ENCODE measurements at places on chromosomes 6 and 20.

DNA sequence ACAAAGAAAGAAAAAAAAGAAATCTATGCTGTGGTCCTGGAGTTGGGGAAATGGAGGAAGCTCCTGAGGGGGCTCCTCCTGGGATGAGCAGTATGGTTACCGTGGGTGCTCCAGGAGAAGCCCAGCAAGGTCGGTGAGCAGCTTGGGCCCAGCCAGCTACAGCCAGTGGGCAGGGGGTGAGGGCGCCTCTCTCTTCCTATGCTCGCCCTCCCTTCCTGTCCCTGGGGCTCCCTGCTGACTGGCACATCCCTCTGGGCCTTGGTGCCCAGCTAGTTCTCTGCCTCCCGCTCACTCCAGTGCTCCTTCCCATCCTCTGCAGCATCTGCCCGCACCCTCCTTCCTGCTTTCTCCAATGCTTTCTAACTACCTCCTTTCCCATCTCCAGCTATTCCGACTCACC, 16.6 kb downstream of the CD40 start:
- no peak for DNase-seq

- DNase-seq = no peak
Observed at GRCh38 chr6:6795393-6795792, 206.9 kb downstream of the LY86 start.

DNA sequence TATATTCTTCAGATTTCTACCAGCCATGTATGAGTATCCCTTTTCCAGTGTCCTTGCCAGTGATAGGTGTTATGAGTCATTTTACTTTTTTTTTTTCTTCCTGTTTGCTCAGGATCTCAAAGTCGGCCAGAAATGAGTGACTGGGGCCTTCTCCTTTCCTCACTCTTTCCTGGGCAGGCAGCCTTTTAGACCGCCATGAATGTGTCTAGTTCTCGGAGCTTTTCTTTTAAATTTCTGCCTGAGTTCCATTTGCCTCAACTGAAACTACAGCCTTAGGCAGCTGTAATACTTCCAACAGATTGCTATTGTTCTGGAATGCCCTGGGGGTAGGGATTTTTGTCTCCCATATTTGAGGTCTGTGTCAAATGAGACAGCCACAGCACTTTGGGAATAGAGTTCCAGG, 83.7 kb downstream of the STXBP5 start:
- DNase-seq = peak; percentile 80

DNA sequence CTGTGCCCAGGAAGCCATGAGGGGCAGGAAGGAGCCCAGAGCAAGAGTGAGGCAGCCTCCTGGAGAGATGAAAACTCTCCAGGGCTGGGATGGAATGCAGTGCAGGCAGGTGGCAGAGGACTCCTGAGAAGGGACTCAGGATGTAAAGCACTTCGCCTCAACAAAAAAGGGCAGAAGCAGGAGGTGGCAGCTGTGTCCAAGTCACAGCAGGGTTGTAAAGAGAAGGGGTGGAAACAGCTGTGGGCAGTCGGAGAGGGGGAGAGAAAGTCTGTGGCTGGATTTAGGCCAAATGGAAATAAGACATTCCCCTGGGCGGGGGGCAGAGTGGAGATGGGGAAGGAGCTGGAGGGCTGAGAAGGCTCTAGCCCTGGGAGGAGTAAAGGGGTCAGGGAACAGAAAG, 34.9 kb downstream of the CYP21A2 start:
- DNase-seq = no peak

- DNase-seq = no peak
Observed at GRCh38 chr6:37426945-37427510, 6.0 kb upstream of the CMTR1 start.

GRCh38 chr20:1173698-1174097, 11.1 kb downstream of the TMEM74B start:
- DNase-seq = no peak

- DNase-seq = peak; percentile 25
Observed at GRCh38 chr6:117265410-117266256, at the start of gene VGLL2. TSS of gene VGLL2 (plus strand) at chr6:117265558. CDS start at chr6:117265764, 206 bp downstream.

DNA sequence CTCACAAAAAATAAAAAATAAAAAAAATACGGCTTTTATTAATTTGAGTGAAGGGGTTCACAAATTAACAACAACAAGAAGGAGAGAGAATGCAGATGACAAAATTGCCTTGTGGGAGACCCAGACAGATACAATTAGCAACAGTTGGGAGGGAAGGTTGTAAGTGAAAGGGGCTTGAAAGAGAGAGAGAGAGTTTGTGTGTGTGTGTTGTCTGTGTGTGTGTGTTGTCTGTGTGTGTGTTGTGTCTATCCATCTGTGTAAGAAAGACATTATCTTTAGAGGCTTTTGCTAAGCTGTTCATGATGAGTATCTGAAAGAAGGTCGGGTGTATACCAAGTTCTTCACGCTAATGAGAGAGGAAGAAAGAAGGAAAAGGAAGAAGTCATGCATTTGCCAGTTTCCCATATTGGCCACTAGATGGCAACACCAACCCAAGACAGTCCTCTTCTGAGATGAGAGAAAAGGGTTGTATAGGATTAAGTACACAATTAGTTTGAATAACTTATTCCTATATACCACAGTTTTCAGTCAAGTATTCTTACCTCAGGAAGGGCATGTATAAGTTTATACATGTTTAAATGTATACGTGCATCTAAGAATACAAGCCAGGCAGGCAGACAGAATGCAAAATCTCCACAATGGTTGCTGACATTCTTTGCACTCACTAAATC, 63.7 kb upstream of the CD2AP start:
- DNase-seq = peak; percentile 82

GRCh38 chr20:55530763-55531162, 474.6 kb downstream of the CBLN4 start:
- no peak for DNase-seq

DNA sequence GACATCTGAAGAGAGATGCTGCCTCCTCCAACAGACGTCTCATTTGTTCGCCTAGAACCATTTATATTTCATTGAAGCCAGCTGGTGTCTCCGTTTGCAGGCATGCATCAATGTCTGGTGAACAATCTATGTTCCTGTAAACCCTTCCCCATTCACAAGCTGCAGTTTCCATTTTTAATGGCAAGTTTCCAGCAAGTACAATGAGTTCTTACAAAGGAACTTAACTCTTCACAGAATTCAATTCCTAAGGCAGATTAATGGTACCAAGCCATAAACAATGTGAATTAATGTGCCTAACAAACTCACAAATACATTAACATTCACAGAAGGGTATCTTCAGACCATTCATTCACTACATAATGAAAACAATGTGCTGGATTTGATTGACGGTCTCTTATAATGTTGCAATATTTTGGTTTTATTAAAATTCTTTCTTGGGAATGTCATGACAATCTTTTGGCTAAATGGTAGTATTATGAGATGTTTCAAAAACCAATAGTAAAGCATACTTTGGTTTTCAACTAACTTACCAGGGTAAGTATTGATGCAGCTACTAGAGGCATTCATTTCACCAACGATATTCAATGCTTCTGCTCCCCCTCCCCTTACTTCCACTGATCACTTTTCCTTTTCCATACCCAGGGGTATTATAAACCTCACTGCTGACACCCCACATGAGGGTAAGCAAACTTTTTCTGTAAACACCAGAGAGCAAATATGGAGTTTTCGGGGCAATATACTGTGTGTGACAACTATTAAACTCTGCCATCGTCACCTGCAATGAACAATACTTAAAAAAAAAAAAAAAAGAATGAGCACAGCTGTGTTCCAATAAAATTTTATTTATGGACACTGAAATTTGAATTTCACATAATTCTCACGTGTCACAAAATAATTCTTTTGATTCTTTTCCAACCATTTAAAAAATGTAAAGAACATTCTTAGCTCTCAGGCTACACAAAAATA, 4.2 kb downstream of the AKIRIN2 start:
- DNase-seq = peak; percentile 92

GRCh38 chr6:107192830-107193229, 77.5 kb upstream of the BEND3 start:
- DNase-seq = no peak

- DNase-seq = no peak
Observed at GRCh38 chr6:38584731-38585130, 55.0 kb downstream of the BTBD9 start.

- no peak for DNase-seq
Observed at GRCh38 chr6:92377137-92377536, 1042.2 kb downstream of the EPHA7 start.

GRCh38 chr6:104855507-104855906, 4.2 kb downstream of the HACE1 start:
- DNase-seq = peak; percentile 54

DNA sequence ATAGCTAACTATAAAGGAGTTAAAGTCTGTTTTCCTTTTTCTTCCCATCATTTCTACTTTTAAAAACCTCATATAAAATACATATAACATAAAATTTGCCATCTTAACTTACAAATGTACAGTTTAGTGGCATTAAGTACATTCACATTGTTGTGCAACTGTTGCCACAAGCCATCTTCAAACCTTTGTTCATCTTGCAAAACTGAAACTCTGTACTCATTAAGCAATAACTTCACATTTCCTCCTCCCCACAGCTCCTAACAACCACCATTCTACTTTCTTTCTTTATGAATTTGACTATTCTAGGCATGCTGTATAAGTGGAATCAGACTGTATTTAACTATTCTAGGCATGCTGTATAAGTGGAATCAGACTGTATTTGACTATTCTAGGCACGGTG, 4.5 kb downstream of the CCDC170 start:
- DNase-seq = peak; percentile 43

- peak; percentile 53 for DNase-seq
Observed at GRCh38 chr20:34262488-34263288, 21.5 kb downstream of the ASIP start.

DNA sequence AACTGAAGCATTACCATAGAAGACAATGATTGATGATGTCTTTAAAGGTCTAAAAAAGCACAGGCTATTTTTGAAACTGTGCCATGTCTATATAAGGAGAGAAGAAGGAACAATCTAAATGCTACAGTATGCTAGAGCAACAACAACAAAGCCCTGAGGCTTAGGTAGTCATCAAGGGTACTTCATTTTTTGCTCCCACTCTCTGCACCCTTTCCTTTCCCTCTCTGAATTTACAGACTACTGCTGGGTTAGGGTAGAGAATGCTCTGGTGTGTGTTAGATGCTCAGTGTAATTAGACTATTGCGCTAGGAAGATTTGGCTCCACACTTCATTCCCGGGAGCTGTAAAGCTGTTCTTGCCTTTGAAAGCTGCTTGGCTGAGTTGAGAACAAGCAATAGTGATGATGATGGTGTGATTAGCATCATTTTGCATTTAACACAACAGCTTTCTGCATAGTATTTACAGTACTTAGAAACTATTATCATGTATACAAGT, 1262.5 kb upstream of the CITED2 start:
- no peak for DNase-seq

- no peak for DNase-seq
Observed at GRCh38 chr20:61621035-61621730, 369.1 kb downstream of the CDH4 start.

GRCh38 chr6:42374018-42374669, 77.6 kb downstream of the TRERF1 start:
- DNase-seq = no peak

- peak; percentile 54 for DNase-seq
Observed at GRCh38 chr6:11033825-11034224, 10.3 kb downstream of the ELOVL2 start.

DNA sequence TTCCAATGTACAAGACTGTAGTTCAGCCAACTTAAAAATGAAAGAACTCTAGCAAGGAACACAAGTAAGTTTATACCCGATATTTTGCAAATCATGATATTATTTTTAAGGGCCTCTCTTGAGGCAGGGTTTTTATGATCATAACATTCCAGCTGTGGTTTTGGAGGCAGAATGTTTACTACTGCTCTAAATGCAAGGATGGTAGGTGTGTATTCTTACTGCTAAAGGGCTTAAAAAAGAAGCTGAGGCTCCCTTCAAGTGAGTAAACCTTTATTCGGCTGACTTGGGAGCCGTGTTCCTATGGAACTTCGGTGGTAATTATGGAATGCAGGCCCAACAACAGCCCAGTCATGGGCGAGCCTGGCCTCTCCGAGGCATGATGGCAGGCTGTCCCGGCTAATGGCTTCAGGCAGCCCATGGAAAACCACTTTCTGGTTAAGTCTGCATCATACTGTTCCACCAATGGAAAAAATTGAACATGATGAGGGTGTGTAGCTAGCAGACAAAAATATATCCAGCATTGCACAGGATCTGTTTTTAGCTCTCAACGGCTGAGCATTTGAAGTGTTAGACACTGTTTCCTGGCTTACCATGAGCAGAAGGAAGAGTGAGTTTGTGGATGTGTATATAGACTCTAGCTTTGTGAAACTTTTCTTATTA, 111.5 kb downstream of the TIAM2 start:
- DNase-seq = no peak

DNA sequence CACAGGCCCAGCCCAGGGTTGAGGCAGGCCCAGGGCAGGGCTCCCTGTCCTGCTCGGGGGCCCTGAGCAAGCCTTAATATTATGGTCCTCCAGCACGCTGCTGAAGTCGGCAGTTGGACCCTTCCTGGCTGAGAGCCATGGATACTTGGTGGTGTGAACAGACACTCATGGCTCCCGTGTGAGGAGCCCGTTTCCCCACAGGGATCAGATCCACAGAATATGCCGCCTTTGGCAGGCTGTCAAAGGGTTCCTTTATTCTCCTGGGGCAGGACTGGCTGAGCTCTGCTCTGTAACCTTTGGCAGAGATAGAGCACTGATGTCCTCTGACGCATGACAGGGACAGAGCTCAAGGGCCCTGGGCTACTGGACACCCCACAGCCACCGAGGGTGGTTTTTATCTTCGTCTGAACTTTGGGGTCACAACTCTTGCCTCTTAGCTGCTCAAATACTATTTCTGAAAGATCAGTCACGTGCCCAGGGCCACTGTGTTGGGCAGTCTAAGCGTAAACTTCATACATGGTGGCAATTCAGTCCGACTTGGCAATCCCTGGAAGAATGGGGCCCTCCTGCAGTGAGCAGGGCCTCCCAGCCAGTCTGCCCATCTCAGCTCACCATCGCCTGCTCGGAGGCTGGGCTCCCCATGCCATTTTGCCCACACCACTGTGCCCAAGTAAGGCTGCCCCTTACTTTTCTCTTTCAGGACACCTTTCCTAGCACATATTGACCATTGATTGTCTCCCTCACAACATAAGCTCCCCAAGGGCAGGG, 49.1 kb downstream of the TTI1 start:
- DNase-seq = no peak

- peak; percentile 12 for DNase-seq
Observed at GRCh38 chr20:37598575-37599342, 71.1 kb upstream of the BLCAP start.
